ENCODE measurements at places on chromosomes 1 and 21.

DNA sequence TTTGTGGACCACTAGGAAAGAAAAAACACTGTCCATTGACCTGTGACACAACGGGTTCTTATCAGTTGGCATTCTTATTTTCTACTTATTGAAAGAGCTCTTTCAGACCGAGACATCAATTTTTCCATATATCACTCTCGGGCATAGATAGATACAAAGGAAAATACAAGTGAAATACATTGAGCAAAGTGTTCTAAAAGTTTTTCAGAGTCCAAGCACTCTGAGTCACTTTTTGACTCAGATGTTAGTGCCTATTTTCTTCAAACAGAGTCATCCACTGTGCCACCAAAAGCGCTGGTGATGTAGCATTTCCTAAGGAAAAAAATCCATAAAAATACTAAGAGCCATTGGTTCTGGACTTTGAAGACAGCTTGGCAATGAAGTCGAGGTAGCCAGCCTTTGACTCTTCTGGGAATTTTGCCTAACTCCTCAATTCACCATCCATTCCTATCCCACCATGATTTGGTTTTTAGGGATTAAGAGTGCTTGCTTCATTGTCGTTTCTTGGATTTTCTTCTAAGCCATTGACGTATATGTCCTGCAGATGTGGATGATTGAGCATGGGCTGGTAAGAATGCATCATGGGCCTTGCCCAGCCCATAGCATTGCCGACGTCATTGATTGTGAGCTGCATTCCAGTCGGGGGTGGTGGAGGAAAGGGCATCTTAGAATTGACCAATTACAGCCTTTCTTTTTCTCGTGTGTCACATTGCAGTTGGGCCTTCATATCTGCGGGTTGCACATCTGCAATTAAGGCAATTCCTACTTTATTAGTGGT is 10.6 kb downstream of the GALNT2 start:
- peak; percentile 72 for DNase-seq

DNA sequence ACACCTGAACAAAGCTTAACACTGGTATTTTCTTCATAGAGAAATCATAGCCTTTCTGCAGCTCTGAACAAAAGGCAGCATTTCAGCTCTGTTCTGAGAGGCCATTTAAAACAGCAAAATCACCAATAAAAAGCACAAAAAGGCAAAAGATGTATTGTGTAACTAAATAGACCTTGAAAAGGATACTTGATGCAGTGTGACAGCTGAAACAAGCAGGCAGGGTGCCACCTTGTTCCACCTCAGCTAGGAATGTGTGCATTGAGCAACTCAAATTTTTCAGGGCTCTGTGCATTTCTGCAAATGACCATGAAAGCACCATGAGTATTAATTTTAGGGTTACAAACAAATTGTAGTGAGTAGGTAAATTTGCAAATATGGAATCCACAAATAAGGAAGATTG is 65.8 kb downstream of the RHOU start:
- no peak for DNase-seq

DNA sequence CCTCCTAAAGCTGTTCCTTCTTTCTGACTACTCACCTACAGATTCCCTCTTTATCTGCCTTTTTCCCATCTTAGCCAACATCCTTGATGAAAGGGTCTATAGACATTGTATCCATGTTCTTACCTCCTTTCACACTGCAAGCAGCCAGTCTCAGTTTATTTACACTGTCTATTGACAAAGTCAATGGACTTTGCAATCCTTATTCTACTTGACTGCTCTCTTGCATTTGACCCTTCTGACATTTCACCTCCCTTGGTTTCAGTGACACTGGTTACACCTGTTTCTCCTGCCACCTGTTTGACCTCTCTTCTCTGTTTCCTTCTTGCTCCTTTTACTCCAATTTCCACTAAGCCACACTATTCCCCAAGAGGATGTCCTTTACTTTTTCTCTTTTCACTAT is 224.0 kb upstream of the SNX7 start:
- no peak for DNase-seq

DNA sequence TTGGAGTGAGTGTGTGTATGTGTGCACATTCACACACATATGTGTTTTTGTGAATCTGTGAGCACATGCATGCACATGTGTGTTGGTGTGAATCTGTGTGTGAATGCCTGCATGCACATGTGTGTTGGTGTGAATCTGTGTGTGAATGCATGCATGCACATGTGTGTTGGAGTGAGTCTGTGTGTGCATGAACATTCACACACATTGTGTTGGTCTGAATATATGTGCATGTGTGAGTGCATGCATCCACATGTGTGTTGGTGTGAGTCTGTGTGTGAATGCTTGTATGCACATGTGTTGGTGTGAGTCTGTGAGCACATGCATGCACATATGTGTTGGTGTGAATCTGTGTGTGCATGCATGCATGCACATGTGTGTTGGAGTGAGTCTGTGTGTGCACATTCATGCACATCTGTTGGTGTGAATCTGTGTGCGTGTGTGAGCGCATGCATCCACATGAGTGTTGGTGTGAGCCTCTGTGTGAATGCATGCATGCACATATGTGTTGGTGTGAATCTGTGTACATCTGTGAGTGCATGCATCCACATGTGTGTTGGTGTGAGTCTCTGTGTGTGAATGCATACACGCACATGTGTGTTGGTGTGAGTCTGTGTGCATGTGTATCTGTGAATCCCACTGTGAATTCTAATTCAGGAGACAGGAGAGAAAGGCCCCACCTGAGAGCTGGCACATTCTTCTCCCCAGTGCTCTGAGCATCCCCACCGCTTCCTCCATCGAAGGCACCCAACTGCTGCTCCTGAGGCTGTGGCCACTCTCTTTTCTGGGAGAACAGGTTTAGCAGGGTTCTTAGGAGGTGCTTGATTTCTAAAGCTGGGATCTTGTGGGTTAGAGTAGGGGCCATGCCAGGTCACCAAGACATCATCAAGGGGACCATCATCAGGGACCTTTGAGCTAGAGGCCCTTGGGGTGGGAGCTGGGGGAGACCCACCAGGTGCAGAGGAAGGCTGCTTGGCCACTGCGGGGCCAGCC is 117.5 kb upstream of the ARHGEF16 start:
- DNase-seq = no peak

GRCh38 chr1:8746554-8746953 is 70.9 kb downstream of the RERE start:
- no peak for DNase-seq

- no peak for DNase-seq
Measured at GRCh38 chr21:41809891-41810596, 43.2 kb upstream of the RIPK4 start.

- no peak for DNase-seq
Measured at GRCh38 chr1:154411525-154411924, 6.4 kb downstream of the IL6R start.

GRCh38 chr1:8560611-8561544 is 243.0 kb downstream of the SLC45A1 start:
- peak; percentile 66 for DNase-seq

GRCh38 chr1:111747282-111747734 is 8.1 kb upstream of the INKA2 start:
- DNase-seq = peak; percentile 84

GRCh38 chr1:221234791-221235190 is 355.5 kb downstream of the HLX start:
- DNase-seq = peak; percentile 16

DNA sequence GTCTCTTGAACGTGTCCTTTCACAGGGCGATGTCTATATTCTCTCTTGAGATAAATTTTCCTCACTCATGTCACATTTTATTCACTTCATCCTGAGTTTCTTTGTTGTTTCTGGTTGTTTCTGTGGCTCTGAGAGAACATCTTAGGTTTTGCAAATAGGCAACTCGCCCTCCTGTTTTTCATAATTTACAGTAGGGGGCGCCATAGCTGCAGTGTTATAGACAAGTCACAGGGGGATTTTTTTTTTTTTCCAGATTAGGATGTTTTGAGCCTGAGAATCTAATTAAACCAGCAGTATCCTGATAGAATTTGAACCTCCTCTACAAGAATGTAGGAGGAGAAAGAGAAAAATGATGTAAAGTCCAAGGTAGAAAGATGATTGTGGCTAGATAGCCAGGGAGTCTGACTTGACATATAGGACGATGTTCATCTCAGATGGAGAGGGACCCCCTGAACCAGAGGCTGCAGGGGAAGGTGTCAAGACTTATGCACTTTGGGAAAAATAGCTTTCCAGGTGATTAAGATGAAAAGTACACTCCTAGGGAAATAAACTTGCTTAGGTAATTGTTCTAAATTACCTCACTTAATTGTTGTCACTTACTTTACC is 76.3 kb downstream of the ZP4 start:
- peak; percentile 8 for DNase-seq
